ENCODE measurements at places on chromosomes 2 and 18.

- no peak for DNase-seq
Measured at GRCh38 chr2:230324503-230324902, 2.5 kb upstream of the SP140L start.

- DNase-seq, result no peak
Measured at GRCh38 chr2:113965228-113965627, 75.3 kb downstream of the ACTR3 start.

DNA sequence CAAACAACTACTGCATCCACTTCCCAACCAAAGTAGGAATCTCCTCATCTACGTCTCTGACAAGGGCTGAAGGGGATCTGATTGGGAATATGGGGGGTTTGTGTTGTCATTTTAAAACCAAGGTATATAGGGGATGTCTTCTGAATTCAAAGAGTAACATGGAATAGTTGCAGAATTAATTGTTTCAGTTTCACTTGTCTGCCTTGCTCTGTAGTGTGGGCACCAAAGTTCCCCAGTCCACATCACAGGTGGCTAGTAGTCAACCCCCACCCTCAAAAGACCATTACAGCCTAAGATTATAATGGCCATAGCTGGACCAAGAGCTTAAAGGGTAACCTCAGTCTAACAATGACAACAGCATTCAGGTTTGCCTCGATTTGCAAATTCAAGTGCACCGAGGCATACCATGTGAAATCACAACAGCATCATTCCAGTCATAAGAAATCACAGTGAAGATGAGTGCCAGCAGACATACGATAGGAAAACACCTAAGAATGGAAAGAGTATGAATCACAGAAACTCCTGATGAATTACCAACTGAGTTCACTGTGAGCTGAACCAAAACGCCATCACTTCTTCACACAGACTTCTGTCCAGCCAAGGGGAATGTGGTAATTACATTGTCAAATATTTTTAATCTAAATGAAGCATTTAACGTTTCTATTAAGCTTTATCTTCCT is 52.4 kb downstream of the MYO5B start:
- DNase-seq, result no peak

- no peak for DNase-seq
Measured at GRCh38 chr2:53058526-53058925, 709.1 kb upstream of the CHAC2 start.

- no peak for DNase-seq
Measured at GRCh38 chr18:56402872-56403516, 235.4 kb downstream of the TXNL1 start.

- no peak for DNase-seq
Measured at GRCh38 chr2:201779901-201780673, 646 bp downstream of the ALS2 start.

DNA sequence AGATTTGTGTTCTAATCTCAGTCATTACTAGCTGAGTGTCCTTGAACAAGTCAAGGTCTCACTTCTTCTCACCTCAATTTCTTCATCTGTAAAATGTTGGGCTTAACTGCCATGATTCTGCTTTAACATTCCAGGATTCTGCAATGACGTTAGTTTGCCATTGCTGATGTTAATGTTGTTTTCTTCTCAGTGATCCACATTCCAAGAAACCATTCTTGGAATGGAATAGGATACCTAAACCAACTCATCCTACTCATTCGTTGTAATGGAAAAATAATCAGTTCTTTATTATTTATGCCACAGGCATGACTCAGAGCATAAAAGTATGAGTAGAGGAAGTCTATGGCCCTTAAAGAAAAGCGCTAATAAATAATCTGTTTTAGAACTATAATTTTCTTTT is 140.2 kb upstream of the ETAA1 start:
- no peak for DNase-seq

DNA sequence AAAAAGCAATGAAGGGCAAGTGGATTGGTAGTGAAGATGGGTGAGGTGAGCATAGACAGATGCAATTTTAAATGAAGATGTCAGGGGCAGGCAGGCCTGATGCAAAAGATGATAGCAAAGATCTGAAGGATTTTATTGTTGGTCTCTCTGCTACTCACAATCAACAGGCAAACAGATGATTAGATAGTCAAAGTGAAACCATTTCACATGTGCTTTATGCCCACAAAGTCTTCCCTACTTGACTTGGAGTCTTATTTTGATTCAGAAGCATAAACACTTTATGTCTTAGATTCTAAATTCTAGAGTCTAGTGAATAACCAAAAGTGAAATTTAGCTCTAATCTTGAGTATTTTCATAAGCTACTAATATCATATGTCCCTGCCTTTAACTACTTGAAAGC is 153.8 kb upstream of the HNRNPA3 start:
- DNase-seq, result no peak

- DNase-seq, result no peak
Measured at GRCh38 chr2:80496775-80497174, 192.2 kb upstream of the LRRTM1 start.

GRCh38 chr18:61995618-61996017 is 102.8 kb upstream of the RNF152 start:
- no peak for DNase-seq

DNA sequence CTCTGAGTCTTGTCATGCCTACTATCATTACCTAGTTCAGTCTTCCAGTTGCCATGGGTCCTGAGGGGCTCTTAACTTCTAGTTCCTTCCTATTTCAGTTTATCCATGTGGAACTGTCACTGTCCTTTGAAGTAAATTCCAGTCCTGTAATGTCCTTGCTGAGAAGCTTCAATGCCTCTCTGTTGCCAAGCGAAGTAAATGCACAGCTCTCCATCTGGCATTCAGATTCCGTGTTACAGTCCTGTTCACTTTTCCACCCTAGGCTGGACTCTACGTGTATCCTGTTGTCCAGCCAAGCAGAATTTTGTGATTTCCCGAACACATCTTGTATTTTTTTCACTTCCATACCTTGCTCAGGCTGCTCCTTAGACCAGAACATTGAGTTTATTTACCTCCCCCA is 245.3 kb downstream of the BABAM2 start:
- DNase-seq, result no peak

- DNase-seq, result no peak
Measured at GRCh38 chr2:136029149-136029548, 43.7 kb upstream of the DARS1 start.

DNA sequence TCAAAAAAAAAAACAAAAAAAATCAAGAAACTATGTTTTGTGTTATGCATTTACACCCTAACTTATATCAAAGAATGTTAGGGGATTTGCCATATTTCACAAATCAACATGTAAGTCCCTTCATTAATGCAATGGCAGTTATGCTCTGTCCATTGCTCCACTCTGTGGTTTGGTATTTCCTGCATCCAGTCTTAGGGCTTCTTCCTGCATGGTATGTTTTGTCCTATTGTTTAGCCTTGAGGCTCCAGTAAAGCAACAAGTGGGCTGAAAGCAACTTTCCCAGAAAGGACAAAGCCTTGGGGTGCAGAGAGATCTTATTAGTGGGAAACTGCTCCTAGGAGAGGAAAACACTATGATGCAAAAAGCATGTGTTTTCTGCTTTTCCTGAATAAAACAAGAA is 474.1 kb downstream of the IRS1 start:
- no peak for DNase-seq

- DNase-seq, result no peak
Measured at GRCh38 chr2:236262238-236262637, 2.0 kb downstream of the ASB18 start.

DNA sequence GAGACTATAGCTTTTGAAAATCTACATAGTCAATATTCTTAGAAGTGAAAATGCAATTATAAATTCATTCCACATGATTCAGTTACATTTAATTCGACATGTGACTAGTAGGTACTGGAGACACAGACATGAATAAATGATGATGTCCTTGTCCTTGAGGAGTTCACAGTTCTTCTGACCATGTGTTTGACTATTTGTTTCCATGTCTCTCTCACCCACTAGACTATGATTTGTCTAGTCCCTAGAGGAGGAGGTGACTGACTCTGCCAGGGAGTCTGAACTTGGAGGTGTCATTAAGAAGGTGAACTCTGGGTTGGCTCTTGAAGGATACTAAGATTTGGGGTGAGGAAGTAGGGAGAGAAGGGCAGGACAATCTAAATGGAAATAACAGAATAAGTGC is 20.7 kb upstream of the UGP2 start:
- DNase-seq, result no peak

DNA sequence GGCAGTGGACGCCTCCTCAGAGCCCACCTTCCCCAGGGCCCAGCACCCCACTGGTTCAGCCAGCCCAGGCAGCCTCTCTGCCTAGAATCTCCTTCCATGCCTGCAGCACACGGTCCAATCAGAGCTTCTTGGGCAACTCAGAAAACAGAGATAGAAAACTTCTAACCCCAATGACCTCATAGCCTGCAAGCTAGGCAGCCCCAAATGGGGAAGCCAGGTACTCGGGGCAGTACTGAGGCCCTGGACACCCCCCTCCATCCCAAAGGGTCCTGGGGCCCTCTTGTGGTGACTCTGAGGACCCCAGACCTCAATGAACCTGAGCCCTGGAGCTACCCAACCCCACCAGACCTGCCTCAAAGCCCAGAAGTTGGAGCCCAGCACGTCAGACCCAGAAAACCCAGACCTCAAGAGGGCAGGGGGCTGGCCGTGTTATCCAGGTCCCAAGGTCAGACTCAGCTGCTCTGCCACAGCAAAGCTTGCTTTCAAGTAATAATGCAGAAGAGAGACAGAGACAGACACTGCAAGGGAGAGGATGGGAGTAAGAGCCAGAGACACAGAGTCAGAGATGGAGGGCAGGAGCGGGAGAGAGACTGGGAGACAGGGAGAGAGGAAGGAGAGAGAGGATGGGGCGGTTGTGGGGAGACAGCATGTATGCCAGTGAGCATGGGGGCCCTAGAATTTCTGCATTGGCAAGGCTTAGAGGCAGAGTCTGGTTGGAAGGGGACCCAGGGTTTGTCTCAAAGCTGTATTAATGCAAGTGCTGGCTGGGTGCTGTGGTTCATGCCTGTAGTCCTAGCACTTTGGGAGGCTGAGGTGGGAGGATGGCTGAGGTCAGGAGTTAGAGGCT is 28.2 kb downstream of the SERTAD2 start:
- DNase-seq, result no peak

DNA sequence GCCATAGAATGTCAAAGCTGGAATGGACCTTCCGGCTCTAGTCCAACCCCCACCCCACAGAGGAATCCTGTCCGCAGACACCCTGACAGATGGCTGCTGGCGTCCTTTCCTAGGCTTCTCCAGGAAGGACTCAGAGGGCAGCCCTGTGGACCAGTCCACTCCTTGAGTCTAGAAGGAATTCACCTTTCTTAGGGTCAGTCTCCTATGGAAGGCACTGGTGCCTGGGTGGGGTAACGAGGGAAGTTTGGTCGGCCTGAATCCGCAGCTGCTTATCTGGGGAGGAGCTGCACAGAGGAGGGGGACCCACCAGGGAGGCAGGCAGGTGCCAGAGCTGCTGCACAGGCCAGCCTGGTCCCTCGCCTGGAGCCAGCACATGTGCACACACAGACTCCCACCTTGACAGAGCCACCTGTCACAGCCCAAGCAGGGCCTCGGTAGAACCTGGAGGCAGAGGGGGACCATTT is 2.5 kb downstream of the DNMT3A start:
- DNase-seq, result no peak

- no peak for DNase-seq
Measured at GRCh38 chr2:234823877-234824376, 127.9 kb upstream of the SH3BP4 start.

- no peak for DNase-seq
Measured at GRCh38 chr2:224893848-224894247, 148.4 kb downstream of the DOCK10 start.

- DNase-seq, result no peak
Measured at GRCh38 chr18:35512761-35513160, 15.0 kb upstream of the INO80C start.

DNA sequence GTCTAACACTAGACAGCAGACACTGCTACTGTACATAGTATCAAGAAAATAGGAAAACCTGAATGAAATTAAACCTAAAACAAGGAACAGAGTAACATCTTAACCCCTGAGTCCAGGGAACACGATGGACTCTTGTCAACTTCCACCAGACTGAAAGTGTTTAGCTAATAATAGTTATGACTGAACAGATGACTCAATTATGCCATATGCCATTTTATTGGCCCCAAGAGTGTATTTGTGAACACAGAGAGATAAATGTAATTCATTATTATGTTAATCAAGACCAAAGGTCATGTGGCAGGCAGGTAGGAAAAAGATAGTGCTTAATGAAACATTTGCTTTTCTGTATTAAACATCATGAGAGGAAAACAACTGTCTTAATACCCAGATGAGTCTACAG is 58.0 kb downstream of the NYAP2 start:
- no peak for DNase-seq

DNA sequence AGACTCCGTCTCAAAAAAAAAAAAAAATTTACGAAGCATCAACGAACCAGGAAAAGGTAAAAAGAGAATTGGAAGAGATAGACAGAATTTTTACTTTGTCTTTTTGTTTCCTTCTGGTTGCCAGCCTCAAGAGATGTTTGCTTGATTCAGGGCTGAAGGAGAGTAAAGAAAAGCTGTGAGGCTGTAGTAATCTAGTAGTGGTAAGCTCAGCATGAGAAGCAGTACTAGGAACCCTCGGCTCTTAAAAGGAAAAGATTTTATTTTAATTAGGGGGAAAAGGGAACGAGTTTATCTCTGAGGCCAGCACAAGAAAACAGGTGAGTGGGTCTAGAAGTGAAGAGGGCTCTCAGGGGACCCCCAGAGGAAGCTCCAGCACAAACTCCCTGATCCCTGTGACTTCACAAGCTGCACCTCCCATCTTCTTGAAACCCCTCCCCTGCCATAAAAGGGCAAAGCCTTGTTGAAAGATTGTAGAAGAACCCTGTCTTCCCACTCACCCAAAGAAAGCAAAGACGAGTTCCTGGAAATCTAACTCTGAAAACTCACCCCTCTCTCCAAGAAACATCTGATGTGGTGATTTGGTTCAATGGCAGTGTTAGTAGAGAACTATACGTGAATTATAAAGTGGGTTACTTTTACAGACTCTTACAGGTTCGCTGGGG is 8.6 kb downstream of the RBMS1 start:
- DNase-seq, result no peak

DNA sequence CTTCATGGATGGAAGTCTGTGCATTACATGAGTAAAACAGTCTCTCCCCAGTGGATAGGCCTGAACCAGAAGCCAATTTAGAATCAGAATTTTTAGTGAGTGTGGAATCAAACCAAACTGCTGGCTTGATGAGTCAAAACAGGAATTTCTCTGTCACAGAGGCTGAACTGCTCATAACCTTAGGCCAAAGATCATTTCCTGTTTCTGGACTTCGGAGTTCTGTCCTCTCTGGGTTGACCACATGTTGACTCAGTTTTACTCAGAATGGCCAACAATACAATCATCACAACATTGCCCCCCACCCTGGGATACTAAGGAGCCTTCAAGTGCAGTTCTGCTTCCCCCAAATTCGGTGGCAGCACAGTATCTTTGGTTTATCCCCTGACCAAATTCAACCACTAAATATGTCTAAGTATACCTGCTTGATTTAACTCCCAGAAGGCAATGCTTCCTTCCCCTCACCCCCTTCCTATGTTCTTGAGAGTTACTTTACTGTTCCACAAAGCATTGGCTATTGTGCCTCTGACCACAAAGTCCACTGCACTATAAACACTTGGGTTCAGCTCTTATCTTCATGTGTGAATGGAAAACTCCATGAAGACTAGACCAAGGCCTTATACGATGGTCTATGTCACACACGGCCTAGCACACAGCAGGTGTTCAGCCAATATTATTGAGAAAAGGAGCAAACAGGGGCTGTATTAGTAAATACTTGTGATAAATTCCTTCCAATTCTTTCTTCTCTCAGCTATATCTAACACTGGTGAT is 67.8 kb downstream of the NXPH2 start:
- DNase-seq, result no peak

GRCh38 chr2:158714420-158714819 is 80.7 kb upstream of the DAPL1 start:
- no peak for DNase-seq

GRCh38 chr2:55148269-55148668 is 83.8 kb downstream of the CLHC1 start:
- DNase-seq, result no peak

GRCh38 chr2:112772322-112772721 is 7.9 kb upstream of the CKAP2L start:
- DNase-seq, result no peak
